Activated T-helper 9 cell treated with anti-CD3 and anti-CD28 coated beads, Interleukin-2, amount 50 U/mL, for 16 hours (primary cell): ENCODE measurements at places on chromosomes 11 and 22.

DNA sequence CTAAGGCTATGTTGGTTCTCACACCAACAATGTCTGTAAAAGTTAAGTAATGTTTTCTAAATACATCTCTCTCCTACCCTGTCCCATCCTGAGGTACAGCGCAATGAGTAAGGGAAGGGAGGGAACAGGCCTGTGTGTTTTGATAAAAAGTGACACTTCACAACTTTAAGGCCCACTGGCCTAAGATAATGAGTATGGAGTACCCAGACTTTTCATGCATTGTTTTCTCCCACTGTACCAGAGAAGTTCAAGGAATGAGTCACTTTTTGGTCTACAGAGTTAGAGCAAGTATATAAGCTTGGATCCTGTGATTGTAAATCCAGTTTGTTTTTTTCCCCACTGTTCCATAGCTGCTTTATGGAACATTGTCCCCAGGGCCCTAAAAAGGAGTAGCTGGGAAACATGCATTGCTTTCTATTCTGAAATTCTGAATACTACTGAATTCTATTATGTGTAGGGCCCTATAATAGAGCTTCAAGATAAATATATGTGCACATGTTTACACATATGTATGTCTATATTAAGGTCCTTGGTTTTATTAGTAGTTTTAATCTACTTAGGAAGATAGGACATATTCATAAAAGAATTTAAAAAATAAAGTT, 29.8 kb downstream of the KCNE3 start:
- no peak for DNase-seq

DNA sequence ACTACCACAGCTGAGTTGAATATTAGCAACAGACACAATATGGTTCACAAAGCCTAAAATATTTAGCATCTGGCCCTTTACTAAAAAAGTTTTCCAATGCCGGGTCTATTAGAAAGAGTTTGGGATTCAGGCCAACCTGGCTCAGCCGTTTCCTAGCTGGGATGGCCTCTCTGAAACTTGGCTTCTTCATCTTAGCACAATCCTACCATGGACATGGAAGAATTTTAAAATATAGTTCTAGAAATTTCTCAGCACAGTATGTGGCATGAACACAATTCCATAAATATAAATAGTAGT, 103.8 kb downstream of the RRAS2 start:
- DNase-seq, result no peak

DNA sequence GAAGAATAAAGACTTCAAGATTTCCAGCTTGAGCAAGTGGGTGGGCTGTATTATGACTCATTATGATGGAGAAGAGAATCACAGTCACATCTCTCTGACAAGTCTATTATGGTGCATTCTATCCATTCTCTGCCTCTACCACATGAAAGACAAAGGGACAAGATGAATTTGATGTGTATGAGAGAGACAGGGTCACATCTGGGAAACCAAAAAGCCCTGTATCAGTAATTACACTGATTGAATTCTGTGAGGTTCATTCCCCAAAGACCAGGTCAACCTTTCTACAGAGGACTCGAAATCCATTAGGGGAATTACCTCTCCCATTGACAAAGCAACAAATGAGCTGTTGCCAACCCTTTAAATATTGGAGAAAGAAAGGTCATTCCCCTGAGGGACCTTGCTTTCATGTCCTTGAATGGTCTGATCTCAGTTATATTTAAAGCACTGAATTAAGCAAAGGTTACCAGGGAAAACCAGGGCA, 109.6 kb downstream of the USP35 start:
- DNase-seq, result no peak

- DNase-seq, result no peak
These were observed 2.1 kb downstream of the ALDH3B1 start for GRCh38 chr11:68012044-68012842.
